Cortex of kidney (tissue), 1 donor: ENCODE measurements at places on chromosomes 2 and 18.

DNA sequence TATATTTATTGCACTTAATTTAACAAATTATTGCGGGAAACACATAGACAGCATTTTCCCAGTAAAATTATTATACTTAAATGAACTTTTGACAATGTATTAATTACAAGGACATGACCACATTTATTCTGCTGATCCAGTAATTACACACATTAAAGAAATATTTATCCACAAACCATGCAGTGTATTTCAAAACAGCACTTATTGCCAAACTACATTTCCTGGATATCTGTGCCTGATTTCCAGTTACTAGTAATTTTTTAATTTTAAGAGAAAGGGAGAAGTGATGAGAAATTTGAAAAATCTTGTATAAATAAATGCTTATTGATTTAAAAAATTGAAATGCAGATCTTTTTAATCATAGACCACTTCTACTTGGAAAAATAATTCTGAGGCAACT, 1458.7 kb upstream of the ACVR2A start:
- no peak for DNase-seq

DNA sequence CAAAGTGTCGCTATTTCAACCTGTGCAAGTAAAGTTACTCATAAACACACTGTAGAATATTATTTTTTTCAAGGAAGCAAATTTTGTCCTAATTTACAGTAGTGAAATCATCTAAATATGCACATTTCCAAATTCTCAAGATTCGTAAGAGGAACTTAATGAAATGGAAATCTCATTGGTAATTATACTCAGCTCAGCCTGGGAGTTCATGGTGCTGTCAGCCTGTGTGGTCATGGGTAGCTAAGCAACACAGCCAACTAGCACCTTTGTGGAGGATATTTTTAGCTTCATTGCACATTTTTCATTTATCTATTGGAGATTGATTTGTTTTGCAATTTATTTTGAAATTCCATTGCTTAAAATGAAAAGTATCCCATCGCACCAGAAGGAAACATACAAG, 975.7 kb upstream of the ZEB2 start:
- no peak for DNase-seq

GRCh38 chr18:52829876-52830405, 489.9 kb downstream of the DCC start:
- DNase-seq, result no peak

DNA sequence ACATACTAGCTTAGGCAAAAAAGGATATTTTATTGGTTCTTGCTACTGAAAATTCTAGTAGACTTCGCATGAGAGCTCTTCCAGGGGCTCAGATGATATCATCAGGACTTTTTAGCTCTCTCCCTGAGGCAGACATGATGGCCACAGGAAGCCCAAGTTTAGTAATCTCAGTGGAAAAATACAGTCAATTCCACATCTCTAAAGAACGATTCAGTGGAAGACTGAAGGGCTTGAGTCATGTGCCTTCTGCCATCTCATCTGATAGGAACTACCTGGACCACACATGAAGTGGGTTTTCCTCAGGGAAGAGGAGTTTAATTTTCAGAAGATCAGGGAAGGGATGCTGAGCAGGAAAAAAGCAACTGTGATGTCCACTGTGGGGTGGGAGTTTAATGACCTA, 117.3 kb downstream of the TTC27 start:
- no peak for DNase-seq

DNA sequence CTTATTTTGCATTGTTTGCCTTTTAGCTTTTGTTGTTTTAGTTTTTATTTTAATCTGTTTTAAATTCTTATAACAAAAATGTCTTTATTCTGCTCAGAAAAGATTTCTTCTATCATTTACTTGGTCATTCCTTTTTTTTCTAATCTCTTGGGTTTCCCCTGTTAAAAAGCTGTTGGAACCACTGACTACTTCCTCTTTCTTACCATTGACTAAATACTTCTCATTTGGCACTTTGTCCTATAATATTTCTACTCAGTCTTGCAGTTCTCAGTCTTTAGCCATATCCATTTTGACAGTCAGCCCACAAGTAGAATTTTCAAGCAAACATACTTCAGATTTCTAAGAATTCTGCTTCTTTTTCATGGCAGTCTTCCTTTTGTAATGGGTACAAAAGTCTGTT, 567.2 kb downstream of the SATB2 start:
- DNase-seq, result no peak

- no peak for DNase-seq
These were observed 75.3 kb downstream of the GORASP2 start for GRCh38 chr2:171004363-171004762.

- DNase-seq, result no peak
These were observed 134.6 kb upstream of the SPATS2L start for GRCh38 chr2:200171731-200172482.

- no peak for DNase-seq
These were observed 349.8 kb downstream of the TNS1 start for GRCh38 chr2:217652761-217653639.

DNA sequence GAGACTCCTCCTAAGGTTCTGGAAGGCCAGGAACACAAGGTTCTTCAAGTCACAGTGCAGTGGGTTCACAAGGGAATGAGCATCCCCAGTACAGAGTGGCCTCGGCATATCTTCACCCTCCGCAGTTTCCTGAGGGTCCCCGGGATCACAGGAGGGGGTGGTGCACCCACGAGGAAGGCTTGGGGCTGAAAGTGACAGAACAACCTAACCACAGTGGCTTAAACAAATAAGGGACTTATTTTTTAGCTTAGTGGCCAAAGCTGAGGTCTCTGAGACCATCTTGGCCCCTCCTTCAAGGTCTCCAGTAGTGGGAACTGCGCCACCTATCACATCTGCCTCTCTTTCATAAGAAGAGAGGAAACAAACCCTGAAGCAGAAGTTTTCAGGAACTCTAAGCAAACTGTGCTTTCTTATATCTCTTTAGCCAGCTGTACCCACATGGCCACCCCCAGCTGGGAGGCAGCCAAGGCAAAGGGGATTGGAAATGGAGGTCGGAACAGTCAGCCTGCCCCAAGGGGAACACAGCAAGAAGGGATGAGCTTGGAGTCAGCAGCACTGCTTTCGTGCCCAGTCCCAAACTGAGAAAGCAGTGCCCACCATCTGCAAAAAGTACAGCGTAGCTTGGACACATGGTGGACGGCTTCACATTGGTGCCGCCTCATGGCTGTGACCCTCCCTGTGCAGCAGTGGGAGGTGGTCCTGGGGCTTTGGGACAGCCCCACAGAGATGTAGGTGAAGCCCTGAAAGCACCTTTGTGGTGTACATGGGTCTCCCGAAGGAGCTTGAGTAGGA, 260.0 kb upstream of the ID2 start:
- DNase-seq, result no peak

DNA sequence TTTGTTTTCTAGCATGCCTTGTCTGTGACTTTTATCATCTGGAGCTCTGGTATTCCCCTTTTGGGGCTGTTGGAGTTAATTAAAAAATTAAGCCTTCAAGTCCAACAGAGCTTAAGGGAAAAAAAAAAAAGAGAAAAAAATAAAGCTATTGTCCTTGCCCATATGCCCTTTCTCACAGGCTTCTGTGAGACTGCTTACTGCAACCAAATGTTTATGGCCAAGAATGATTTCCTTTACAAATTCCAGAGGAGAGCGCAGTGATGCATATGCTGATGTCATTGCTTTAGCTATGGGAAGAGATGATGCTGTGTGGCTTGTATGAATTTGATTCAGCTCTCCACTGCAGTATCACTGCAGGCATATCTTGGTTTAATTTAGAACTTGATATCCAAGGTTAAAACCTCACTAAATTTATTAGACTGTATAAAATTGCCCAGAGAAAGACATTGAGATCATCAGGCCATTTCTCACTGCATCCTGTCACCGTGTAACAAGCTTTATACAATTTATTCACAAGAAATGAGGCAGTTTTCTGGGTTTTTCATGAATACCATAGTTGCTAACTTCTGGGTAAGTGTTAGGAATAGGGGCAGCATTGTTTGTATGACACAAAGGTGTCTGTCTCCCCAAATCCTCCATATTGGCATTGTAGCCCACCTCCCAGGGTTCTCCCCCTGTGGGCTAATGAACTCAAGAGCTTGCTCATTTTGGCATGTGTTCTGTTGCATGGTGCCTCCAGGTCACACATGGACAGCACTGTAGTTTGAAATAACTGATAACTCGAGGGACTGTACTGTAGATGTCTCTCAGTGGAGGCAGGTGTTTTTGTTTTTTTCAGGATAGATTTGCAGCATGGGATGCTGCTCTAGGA, 85.0 kb downstream of the TANC1 start:
- no peak for DNase-seq

DNA sequence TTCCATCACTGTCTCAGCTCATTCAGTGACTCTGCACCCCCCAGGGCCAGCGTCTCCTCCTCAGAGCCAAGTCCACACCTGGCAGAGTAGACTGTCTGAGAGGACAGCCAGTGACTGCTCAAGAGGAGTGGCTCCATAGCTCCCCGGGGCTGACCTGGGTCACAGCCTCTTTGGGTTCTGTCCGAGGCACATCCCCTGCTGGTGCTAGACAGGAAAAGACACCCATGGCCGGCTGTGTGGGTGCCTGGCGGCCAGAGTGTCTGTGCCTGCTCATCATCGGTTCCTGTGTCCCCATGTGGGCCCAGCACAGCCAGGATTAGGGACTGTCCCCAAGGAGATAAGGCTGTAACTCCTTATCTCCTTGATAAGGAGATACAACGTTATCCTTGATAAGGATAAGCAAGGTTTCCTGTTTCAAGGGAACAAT, 3.5 kb upstream of the CROCC2 start:
- DNase-seq, result no peak

- no peak for DNase-seq
These were observed 181.8 kb upstream of the NT5C1B start for GRCh38 chr2:18771212-18771611.
